RPMI7951 (cell line): ENCODE measurements at places on chromosomes 6 and 20.
A peak's percentile ranks its signal among the peaks of the same experiment; 100 is the strongest.

GRCh38 chr6:150256618-150257272 lies 112.1 kb upstream of the IYD start:
- peak; percentile 68 for DNase-seq

DNA sequence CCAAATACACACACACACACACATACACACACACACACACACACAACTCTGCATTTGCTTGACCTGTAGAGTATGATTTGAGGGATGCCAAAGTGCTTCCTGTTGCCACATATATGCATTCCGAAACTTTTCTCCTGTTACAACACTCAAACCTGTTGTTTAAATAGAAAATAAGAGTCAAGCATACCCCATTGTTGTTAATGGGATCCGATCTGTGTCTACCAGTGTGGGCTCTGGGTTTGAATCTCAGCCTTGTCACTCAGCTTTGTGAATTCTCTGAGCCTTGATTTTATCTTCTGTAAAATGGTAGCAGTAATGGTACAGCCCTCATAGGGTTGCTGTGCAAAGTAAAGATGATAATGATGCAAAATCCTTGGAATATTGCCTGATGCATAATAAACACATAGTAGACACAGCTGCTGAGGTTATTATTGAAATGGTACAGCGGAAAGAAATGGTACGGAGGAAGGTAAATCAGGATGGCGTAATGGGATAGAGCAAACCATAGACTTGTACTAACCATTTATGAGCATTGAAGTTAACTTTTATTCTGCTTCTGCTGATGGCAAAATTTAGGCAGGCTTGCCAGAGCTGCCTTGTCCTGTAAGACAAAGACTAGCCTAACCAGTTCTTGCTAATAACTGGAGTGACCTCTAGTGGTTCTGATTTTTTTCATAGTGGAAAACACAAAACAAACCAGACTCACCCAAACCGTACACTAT lies 113.5 kb upstream of the PHACTR1 start:
- peak; percentile 71 for DNase-seq

- no peak for DNase-seq
These were observed 121.0 kb downstream of the QRSL1 start for GRCh38 chr6:106750142-106750918.

GRCh38 chr20:46979603-46980241 lies 85.1 kb downstream of the EYA2 start:
- no peak for DNase-seq

- no peak for DNase-seq
These were observed 363.1 kb upstream of the PTCHD4 start for GRCh38 chr6:48474136-48474535.

- DNase-seq = peak; percentile 15
These were observed 77.3 kb downstream of the DNAAF9 start for GRCh38 chr20:3330046-3330741.
